ENCODE measurements at places on chromosomes 7 and 10. TPM values are rescaled to one million over a fixed set of nuclear protein-coding genes. Genes with fewer than 3 reads are reported as not detected.
A peak's percentile ranks its signal among the peaks of the same experiment; 100 is the strongest.

- DNase-seq: no peak
These were observed 12.7 kb upstream of the MACC1 start for GRCh38 chr7:20229646-20230500.

TMEM196 gene
- total RNA-seq: not detected

- no peak for DNase-seq
These were observed 161.7 kb downstream of the NRBF2 start for GRCh38 chr10:63294781-63295180.

RNF148 gene
- 1.7 TPM for total RNA-seq

DNA sequence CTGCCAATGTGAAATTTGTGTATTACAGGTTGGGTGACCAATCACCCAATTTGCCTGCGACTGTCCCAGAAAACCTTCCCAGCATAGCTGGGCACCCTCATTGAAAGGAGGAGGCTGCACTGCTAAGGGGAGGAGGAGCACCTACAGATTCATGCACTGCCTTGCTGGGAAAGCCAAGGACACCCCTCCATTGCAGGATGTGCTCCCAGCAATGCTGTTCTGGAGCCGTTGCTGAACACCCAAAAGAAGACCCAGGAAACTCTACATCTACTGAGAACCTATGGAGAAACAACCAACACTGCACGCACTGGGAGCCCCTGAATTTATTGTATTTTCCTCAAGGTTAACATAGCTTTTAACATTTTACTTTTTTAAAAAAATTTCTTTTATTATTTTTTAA is 238.2 kb upstream of the GRB10 start:
- peak; percentile 34 for DNase-seq

DNA sequence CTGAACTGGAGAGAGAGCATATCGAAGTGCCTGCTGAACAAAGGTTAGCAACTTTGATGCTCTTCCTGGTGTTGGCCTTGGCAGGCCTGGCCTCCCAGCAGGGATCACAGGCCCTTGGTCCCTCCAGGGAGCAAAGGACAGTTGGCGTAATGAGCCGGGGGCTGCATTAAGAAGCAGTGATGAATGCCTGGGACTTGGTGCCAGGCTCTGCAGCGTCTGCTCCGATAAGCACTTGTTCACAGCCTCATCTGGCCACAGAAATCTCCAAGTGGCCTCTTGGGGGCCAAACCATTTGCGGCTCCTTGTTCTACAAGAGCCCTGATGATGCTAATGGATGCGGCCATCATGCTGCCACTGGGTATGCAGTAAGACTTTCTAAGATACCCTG is 31.8 kb downstream of the CRHR2 start:
- peak; percentile 70 for DNase-seq

TLL2 gene
- 0.25 TPM for total RNA-seq

Measured in vagina (tissue), 2 donors.